Calu3 (cell line): ENCODE measurements at places on chromosomes 2 and 18.

DNA sequence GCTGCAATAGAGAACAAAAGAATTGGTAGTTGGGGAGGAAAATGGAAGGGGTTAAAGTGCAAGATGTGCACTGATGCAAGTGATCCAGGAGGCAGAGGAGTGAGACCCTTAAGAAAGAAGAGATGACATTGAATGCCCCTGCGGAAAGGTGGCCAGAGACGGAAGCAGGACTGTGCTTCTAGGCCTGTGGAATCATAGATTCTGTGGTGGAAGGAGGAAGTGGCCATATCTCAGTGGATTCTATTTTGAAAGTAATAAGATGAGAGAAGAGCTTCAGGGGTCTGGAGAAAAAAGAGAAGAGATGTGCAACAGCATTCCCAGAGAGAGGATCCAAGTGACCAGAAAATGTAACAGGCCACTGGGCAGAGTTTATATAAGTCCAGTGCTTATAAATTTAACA, 18.6 kb upstream of the GYPC start:
- no peak for DNase-seq
- H3K4me3 ChIP-seq: no peak overlapping the region
- H3K27ac ChIP-seq: no peak overlapping the region

DNA sequence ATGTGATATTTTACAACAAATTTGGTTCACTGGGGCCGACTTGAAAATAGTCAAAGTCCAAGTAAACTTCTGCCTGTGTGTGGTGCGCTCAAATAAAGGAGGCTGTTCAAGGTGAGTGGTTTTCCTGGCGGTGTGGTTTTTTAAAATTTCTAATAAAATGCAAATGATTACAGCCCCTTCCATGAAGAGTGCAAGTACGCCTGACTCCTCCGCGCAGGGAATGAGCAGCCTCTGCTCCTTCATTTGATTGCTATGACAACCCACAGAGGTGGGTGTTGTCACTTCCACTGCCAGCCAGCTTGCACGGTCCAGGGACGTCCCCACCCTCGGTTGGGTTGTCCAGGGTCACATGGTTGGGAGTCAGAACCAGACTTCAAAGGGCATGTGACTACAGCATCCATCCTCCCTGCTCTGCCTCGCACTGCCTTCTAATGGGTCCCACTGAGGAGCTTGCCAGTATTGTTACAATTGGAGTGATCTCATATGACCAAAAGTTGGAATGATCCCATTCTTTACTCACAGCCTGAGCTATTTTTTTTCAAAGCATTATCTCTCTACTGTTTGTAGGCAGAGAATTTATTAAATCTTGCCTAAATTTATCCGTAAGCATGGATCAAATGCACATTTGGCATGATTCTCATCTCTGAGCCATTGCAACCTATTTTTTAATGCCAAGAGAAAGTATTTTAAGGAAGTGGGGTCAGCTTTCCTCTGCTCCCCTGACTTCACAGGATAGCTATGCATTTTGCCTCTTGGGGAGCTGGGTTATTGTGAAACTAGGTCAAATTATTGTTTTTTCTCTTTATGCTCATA, 121.3 kb downstream of the AGAP1 start:
- DNase-seq: no peak
- no peak overlapping the region for H3K27ac ChIP-seq
- no peak overlapping the region for H3K4me3 ChIP-seq
- peaks cover 31% of the 10 kb centered on the region for H3K4me1 ChIP-seq

DNA sequence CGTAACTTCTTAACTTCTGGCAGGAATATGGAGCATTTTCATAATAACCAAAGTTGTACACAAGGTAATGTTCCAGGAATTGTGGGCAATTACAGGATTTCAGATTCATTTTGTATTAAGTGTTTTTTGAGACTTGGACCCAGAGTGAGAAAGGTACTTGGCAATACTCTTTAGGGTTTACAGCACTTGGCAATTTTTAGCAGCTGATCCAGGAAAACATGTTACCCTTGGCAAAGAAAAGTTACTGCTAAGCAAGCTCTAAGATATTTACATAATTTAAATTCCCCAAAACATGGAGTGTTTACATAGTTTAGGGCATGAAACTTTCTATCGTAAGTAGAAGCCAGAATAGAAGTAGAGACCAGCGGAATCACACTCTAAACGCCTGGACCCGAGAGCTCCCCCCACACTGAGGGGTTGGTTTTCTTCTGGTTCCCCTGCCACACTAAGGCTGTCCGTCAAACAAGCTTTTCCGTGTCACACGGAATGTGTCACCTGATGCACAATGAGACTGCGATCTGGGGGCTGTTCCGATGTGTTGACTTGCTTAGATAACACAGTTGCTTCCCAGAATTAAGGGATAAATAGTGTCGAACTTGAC, 177.1 kb downstream of the PTGR3 start:
- no peak overlapping the region for H3K4me3 ChIP-seq
- no peak for DNase-seq
- H3K4me1 ChIP-seq: no peaks in the 10 kb centered on the region
- no peaks in the 10 kb centered on the region for H3K36me3 ChIP-seq

DNA sequence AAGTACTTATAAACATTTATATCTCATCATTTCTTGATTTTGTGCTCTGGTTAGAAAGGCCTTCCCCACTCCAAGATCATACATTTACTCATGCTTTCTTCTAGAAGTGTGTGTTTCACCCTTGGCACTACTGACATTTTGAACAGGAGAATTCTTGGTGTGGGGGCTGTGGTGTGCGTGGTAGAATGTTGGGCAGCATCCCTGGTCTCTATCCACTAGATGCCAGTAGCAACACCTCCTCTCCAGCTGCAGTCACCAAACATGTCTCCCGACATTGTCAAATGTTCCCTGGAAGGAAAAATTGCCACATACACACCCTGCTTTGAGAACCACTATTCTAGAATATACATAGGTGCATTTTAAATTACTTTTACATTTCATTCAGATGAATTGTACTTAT, 8.7 kb upstream of the TGIF1 start:
- H3K27ac ChIP-seq: no peak overlapping the region
- no peaks in the 10 kb centered on the region for H3K36me3 ChIP-seq
- peaks cover 22% of the 10 kb centered on the region for H3K4me1 ChIP-seq
- H3K27me3 ChIP-seq: no peaks in the 10 kb centered on the region
